ACHN (cell line): ENCODE measurements at places on chromosomes 4 and X.
A peak's percentile ranks its signal among the peaks of the same experiment; 100 is the strongest.

GRCh38 chr4:140233791-140234696, 80.1 kb upstream of the MAML3 start:
- no peak for DNase-seq

DNA sequence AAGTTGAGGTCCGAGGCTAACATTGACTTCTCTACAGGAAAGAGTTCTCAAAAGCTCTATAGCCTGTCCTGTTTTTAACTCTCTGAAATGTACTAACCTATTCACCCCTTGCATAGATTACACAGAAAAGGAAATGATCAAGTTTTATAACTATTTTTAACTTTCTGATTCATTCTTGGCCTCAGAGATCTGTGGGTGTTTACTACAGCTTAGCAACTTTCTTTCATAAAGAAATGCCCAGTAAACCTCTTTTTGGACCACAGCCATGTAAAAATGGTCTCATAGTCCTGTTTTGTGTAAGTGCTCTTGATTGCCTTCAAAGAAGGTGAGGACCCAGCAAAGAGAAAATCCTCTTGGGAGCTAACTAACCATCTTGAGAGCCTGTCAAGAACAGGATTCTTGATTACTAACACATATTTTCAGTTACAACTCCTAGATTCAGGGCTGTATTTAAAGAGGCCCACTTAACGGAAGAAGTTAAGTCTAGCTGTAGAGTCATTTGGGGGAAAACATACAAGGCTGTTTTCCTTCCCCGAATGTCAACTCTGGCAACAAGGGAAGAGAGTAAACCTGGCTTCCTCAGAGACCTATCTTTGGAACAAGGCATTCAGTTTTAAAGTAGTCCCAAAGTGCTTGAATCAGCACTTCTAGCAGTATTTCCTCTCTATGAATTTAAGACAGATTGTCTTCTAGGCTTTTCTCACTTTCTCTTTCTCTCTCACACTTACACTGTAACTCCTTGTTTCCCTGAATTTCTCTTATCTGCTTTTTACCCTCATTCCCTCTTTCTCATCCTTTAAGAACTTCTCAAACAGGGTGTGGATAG, 78.2 kb downstream of the IL21 start:
- no peak for DNase-seq

DNA sequence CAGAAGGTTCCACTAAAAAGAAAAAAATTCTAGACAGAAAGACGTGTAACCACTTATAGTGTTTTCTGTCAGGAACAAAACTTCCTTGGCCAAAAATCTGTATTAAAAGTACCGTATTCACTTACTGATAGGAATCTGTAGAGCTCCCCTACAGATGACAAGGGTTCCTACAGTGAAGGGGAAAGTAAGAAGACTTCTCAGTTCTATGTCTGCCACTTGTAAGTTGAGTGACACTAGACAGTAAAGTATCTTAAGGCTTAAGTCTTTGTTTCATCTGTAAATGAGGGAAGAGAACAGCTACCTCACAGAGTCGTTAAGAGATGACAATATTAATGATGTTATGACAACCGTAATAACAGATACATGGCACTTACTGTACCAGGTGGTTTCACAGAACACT, 3.3 kb downstream of the COQ2 start:
- DNase-seq, result no peak

- peak; percentile 47 for DNase-seq
Measured at GRCh38 chr4:113837397-113837796, 75.9 kb upstream of the CAMK2D start.

GRCh38 chr4:8703857-8704495, 111.4 kb downstream of the CPZ start:
- DNase-seq, result no peak
